ENCODE measurements at places on chromosomes 11 and 22.

DNA sequence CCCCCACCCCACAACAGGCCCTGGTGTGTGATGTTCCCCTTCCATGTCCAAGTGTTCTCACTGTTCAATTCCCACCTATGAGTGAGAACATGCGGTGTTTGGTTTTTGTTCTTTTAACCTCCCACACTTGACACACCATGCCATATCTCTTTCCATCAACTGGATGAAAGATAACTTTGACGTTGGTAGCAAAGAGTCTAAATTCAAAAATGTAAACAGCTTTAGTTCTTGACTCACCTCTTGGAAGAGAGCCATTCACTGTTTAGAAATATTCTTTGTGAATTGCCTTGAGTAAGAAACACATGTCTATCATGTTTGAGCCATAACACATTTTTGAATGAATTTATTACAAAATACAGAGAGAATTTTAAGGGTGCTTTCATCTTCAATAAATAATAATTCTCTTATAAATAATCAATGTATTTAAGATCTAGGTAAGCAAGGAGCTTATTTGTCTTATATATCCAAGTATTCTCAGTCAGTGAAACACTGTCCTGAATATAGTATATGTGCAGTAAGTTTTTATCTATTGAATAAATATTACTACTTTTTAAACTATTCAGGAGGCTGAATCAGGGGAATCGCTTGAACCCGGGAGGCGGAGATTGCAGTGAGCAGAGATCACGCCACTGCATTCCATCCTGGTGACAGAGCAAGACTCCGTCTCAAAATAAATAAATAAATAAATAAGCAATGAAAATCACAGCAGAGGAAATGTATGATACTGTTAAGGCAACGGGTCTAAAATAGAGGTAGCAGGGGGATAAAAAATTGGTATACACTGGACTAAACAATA lies 6.7 kb downstream of the CARD18 start:
- no peak for DNase-seq
- no peaks in the 10 kb centered on the region for H3K36me3 ChIP-seq
- H3K27me3 ChIP-seq, result peaks cover 12% of the 10 kb centered on the region
- no peak overlapping the region for H3K4me3 ChIP-seq
- H3K4me1 ChIP-seq, result peaks cover 9% of the 10 kb centered on the region

DNA sequence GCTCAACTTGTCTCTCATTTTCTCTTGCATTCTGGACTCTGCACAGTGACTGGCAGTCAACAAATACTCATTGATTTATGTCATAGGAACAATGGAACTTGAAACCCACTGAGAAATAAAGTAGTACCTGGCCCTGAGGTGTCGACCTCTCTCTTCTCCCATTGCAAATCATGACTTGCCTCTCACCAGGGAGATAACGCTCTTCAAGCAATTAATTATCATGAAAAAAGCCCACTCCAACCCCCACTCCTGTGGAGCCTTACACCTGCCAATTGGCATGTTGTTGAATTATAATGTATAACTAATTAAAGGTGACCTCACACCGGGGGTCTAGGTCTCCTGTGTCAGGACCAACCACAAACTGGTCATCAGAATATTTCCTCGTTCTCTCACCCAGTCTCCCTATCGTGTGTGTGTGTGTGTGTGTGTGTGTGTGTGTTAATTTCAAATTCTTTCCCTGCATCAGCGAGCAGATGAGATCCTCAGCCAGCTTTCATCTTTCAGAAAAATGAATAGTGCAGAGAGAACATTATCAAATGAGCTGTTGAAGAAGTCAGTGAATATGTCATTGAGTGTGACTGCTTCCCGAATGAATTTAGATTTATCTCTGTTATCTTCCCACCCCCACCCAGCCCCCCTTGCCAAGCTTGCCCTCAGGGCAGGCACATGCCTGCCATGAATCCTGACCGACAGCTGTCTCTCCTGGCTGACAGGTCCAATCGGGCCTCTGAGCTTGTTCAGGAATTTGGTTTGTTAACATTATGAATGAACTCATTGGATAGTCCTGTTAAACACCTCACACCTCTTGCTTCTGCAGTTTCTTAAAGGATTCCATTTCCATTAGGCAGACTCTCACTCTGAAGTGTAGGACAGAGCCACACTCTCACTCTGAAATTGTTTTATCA lies 357.4 kb downstream of the INSC start:
- DNase-seq, result no peak
- no peaks in the 10 kb centered on the region for H3K36me3 ChIP-seq
- no peak overlapping the region for H3K4me3 ChIP-seq
- peaks cover 17% of the 10 kb centered on the region for H3K4me1 ChIP-seq
- peaks cover 20% of the 10 kb centered on the region for H3K27me3 ChIP-seq

DNA sequence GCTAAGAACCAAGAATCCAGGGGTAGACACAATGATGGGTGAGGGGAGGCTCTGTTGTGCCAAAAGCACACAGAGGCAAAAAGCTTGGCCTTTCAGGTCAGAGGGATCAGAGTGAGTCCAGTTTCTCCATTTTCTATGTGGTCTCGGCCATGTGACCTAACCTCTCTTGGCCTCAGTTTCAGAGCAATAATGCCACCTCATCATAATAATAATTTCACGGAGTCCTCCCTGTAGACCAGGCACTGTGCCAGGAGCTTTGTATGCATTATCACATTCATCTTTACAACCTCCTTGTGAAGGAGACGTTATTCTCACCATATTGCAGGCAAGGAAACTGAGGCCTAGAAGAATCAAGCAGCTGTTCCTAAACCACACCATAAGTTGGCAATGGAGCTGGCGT lies 120.2 kb downstream of the WT1 start:
- peaks cover 96% of the 10 kb centered on the region for H3K4me1 ChIP-seq
- no peaks in the 10 kb centered on the region for H3K27me3 ChIP-seq
- no peak for DNase-seq
- H3K27ac ChIP-seq, result peak overlapping the region; percentile 79
- H3K36me3 ChIP-seq, result no peaks in the 10 kb centered on the region

GRCh38 chr11:68002575-68002937 lies 1.3 kb downstream of the UNC93B1 start:
- H3K27me3 ChIP-seq, result peaks cover 66% of the 10 kb centered on the region
- H3K27ac ChIP-seq, result no peak overlapping the region
- H3K36me3 ChIP-seq, result no peaks in the 10 kb centered on the region
- H3K4me1 ChIP-seq, result peaks cover 16% of the 10 kb centered on the region
- no peak for DNase-seq

GRCh38 chr11:27443227-27443626 lies 29.4 kb downstream of the LGR4 start:
- peak overlapping the region; percentile 54 for H3K27ac ChIP-seq
- peaks cover 45% of the 10 kb centered on the region for H3K4me1 ChIP-seq
- no peak overlapping the region for H3K4me3 ChIP-seq
- peaks cover 54% of the 10 kb centered on the region for H3K36me3 ChIP-seq

DNA sequence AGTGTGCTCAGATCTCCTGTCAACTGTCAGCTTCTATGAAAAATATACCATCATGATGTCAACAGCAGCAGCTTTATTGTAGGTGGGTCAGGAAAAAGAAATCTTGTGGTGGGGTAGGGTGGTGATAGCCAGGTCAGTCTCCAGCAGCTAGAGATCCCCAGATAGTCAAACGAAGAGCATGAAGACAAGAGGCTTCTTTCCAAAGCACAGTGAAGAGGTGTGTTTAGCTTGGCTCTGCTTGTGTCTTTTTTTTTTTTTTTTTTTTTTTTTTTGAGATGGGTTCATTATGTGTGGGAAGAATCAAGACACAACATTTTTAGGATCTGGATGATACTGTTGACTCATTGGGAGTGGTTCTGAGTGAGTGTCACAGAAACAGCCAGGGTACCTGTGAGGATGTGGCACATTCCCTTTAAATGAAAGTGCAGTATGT lies 1075.5 kb downstream of the NTM start:
- H3K4me3 ChIP-seq, result no peak overlapping the region
- H3K36me3 ChIP-seq, result no peaks in the 10 kb centered on the region
- peaks cover 10% of the 10 kb centered on the region for H3K27me3 ChIP-seq

GRCh38 chr22:23243006-23243573 lies 62.8 kb downstream of the BCR start:
- H3K27ac ChIP-seq, result peak overlapping the region; percentile 91
- peaks cover 5% of the 10 kb centered on the region for H3K27me3 ChIP-seq
- peaks cover 6% of the 10 kb centered on the region for H3K36me3 ChIP-seq
- H3K4me1 ChIP-seq, result peaks cover 80% of the 10 kb centered on the region

DNA sequence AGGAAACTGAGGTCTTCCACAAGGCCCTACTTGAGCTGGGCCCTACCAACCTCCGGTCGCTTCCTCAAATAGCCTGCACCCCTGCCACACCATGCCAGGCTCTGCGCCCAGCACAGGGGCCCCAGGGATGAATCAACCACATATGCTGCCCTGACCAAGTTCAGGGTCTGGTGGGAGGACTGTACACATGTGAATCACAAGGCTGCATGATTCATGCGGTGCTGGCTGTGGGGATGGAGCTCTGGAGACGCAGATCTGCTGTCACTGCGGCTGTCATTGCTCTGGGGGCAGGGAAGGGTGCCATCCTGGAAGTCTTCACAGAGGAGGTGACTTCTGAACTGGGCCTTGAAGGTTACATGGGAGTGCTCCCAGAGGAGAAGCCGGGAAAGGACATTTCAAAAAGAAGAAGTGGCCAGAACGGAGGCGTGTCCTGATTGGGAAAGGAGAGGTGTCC lies 21.5 kb downstream of the CYTH4 start:
- no peaks in the 10 kb centered on the region for H3K36me3 ChIP-seq
- H3K27me3 ChIP-seq, result peaks cover 34% of the 10 kb centered on the region
- H3K4me3 ChIP-seq, result no peak overlapping the region

DNA sequence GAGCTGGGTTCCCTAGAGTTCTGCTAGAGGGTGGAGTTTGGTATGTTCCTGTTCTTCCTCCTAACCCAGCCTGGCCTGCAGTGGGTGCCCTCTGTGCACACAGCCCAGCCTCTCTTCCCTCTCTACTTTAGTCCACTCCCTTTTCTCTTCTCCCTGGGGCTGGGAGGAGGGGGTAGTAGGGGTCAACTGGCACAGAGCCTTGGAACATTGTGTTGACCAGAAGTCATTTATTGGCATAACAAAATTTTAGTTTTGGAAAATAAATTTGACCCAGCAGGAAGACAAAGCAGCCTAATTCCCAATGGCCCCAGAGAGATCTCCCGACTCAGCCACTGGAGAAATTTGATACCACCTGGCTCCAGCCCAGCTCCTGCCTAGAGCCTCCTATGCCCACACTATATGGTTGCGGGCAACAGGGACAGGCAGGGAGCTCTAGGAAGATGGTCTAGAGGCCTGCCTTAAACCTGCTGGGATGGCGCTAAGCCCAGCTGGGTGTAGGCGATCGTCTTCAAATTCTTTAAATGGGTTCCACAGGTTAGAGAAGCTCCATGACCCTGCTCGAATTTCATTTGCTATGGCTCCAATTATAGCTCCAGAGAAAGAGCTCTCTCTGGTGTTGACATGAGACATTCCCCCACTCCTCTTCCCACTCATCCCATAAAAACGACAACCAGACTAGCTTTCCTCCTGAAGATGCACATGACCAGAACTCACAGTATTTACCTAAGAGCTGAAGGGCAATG lies 9.9 kb downstream of the PCSK7 start:
- H3K4me3 ChIP-seq, result peak overlapping the region; percentile 32
- peak; percentile 33 for DNase-seq
- H3K4me1 ChIP-seq, result peaks cover 97% of the 10 kb centered on the region
- H3K27ac ChIP-seq, result peak overlapping the region; percentile 75
- H3K36me3 ChIP-seq, result peaks cover 29% of the 10 kb centered on the region
- H3K27me3 ChIP-seq, result peaks cover 11% of the 10 kb centered on the region

DNA sequence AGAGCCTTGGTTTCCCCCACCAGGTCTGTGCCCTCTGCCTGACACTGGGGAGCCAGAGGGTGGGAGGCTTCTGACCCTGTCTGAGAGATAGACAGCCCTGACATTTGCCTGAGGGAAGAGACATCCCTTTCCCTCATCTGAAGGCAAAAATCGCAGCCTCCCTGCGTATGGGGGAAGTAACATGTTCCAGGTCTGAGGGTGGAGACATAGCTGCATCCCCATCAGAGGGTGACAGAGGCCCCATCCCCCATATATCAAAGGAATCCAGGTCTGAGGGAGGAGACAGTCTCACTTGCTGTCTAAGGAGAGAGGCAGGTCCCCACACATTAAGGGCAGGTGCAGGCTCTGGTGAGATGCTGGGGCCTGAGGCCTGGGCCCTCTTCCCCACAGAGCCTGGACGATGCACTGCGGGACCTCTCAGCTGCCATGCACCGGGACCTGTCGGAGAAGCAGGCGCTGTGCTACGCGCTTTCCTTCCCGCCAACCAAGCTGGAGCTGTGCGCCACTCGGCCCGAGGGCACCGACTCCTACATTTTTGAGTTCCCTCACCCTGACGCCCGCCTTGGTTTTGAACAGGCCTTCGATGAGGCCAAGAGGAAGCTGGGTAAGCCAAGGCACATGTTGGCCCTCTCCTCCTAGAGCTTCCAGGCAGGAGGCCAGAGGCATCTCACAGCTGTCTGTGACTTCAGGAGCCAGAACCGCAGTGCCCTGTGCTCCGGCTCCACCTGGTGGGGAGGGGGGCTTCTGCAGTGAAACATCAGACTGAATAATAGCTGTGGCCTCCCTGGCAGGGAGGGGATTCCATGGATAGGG lies 16.1 kb upstream of the RELT start:
- peak; percentile 45 for DNase-seq
- H3K27me3 ChIP-seq, result peaks cover 5% of the 10 kb centered on the region
- no peak overlapping the region for H3K4me3 ChIP-seq
- peaks cover 4% of the 10 kb centered on the region for H3K4me1 ChIP-seq
- H3K27ac ChIP-seq, result no peak overlapping the region
- peaks cover 47% of the 10 kb centered on the region for H3K36me3 ChIP-seq

- no peak overlapping the region for H3K27ac ChIP-seq
- H3K4me1 ChIP-seq, result peaks cover 5% of the 10 kb centered on the region
- peaks cover 4% of the 10 kb centered on the region for H3K27me3 ChIP-seq
- no peaks in the 10 kb centered on the region for H3K36me3 ChIP-seq
These were observed 12.6 kb downstream of the OR5A2 start for GRCh38 chr11:59413646-59414045.

DNA sequence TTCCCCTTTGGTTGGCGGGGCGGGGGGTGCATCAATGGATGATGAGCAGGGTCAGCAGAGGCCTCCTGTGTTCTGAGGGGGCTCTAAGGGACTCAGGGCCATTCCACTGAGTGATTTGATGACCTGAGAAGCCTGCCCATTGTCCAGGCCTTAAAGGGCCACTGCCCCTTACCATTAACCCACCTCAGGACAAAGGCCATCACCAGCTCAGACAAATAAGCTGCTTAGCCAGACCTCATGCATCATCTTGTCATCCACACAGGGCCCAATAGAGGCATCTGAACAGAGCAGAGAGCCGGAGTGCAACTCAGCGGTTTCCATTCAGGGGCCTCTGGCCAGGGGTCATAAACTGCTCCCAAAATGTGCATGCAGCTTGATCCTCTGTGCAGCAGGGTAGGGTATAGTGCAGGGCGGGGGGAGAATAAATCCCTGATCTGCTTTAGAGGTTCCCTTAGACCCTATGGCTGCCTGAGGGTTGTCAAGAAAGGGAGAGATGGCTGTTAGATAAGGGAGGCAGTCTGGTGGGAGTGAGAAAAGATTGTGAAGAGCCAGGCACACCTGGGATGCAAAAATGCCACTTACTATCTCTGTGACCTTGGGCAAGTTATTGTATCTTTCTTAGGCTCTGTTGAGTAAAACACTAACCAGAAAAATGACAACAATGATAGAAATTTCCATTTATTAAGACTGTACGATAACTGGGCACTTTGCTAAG lies 375.5 kb upstream of the NARS2 start:
- H3K4me3 ChIP-seq, result peak overlapping the region; percentile 7
- H3K4me1 ChIP-seq, result peaks cover 91% of the 10 kb centered on the region
- peak; percentile 29 for DNase-seq
- H3K27ac ChIP-seq, result peak overlapping the region; percentile 97
- peaks cover 40% of the 10 kb centered on the region for H3K36me3 ChIP-seq
- H3K27me3 ChIP-seq, result no peaks in the 10 kb centered on the region
